Occipital lobe (tissue), 3 donors: ENCODE measurements at places on chromosomes 5 and 9.

DNA sequence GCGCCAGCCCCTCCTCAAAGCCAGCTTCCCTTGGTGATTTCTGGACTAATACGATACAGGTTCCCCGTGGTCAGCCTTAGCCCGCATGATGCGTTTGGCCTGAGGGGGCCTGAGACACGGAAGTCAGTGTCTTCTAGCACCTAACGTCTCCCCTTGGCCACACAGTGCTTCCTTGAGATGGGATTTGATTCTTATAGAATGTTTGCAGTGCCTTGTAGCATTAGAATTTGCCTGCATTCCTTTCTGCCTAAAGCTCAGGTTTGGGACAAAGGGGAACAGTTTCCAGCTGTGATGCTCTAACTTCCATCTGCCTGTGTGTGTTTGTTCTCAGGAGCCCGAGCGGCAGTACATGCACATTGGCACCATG, 34.4 kb downstream of the CFAP90 start:
- no peak for DNase-seq

DNA sequence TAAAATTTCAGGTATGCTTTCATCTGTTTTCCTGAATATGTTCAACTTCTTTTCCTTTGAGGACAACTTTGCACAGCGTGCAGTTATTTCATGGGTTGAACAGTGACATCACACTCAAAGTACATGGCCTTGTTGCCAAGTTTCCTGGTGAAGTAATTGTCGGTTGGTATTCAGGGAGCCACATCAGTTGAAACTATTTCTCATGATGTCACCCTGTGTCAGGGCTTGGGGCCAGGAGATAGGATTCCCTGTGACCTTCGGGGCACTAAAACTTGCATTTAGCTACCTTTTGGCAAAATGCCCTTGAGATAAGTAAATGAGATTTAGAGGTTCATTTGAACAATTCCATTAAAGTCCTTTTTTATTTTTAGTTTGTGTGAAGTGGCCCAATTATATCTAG, 383.9 kb downstream of the SH3GL2 start:
- DNase-seq, result no peak

- no peak for DNase-seq
These were observed 215.8 kb downstream of the SLCO4C1 start for GRCh38 chr5:102080288-102080687.

GRCh38 chr5:158639881-158640592, 459.7 kb downstream of the EBF1 start:
- no peak for DNase-seq

DNA sequence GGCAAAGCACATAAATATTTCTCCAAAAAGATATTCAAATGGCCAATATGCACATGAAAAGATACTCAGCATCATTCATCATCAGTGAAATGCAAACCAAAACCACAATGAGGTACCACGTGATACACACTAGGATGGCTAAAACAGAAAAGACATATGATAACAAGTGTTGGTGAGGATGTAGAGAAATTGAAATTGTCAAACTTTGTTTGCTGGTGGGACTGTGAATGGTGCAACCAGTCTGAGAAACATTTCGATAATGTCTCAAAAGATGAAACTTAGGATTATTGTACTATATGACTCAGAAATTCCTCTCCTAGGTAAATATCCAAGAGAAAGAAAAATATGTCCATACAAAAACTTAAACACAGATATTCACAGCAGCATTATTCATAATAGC, 8.6 kb upstream of the LHFPL2 start:
- no peak for DNase-seq

- DNase-seq, result no peak
These were observed 3.4 kb downstream of the GARNL3 start for GRCh38 chr9:127267793-127268525.

GRCh38 chr5:158375531-158375930, 516.6 kb upstream of the CLINT1 start:
- DNase-seq, result no peak
